ENCODE measurements at places on chromosomes 12 and 14.
A peak's percentile ranks its signal among the peaks of the same experiment; 100 is the strongest.

DNA sequence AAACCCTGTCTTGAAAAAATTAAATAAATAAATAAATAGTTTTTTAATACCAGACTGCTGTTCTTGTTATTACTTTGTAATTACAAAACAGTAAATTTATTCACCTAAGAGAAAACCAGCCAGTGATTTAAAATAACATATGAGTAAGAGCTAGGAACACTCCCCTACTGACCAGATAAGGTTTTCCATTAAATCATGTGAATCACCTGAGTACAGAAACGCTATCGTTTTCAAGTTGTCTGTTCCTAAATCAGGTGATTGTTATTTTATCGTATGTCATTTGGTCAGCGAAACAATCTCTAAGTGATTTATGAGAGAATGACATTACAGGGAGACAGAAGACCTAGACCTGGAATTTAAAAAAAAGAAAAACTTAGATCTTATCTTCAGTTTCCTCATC is 47.3 kb downstream of the RPS29 start:
- no peak for DNase-seq

DNA sequence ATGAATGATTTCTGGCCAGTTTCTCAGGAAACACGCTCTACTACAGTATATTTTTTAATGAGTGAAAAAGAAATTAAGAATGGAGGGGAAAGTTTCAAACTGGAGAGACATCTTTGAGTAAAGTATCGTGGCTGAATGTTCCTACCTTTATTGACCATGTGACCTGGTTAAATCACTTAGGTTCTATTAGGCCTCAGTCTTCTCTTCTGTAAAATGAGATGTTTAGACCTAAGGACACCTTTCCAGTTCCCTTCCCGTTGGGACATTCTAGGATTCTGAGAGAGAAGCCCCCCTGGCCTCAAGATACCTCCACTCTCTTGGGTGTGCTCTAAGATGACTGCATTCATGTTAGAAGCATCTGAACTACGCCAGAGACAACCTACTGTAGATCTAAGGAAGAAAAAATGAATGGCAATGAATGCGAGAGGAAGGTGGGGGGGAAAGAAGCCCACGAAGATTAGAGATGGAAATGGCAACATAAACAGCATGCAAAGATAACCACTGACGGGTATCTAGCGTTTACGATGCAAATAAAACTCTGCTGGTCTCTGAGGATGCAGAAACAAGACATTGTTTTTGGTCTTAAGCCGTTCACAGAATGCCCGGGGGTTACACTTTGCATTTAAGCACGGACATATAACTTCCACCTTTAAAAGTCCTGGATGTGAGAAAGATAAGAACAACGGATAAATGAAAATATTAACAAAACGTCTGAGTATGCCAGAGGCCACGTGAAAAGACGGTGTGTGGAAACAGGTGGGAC is 599 bp upstream of the CPSF6 start:
- no peak for DNase-seq

DNA sequence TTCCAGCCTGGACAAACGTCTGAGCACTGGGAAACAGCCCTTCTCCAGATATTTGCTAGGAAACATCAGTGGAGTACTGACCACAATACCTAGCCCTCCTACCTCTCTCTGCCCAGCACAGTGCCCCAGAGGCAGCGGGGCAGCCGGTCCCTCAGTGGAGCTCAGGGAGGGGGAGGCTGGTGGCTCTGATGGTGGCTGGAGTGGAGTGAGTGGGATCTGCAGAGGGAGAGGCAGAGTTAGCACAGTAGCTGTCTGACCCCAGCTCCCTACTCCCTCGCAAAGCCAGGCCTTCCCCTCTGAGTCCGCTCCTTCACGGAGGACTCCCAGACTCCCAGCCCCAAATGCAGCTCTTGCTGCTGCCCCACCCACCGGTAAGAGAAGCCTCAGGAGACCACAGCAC is 30.0 kb downstream of the NCKAP5L start:
- DNase-seq, result no peak

DNA sequence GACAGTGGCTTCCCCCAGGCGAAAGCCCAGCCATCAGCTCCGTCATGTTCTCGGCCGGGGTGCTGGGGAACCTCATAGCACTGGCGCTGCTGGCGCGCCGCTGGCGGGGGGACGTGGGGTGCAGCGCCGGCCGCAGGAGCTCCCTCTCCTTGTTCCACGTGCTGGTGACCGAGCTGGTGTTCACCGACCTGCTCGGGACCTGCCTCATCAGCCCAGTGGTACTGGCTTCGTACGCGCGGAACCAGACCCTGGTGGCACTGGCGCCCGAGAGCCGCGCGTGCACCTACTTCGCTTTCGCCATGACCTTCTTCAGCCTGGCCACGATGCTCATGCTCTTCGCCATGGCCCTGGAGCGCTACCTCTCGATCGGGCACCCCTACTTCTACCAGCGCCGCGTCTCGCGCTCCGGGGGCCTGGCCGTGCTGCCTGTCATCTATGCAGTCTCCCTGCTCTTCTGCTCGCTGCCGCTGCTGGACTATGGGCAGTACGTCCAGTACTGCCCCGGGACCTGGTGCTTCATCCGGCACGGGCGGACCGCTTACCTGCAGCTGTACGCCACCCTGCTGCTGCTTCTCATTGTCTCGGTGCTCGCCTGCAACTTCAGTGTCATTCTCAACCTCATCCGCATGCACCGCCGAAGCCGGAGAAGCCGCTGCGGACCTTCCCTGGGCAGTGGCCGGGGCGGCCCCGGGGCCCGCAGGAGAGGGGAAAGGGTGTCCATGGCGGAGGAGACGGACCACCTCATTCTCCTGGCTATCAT is 663 bp downstream of the PTGER2 start:
- DNase-seq, result peak; percentile 26

DNA sequence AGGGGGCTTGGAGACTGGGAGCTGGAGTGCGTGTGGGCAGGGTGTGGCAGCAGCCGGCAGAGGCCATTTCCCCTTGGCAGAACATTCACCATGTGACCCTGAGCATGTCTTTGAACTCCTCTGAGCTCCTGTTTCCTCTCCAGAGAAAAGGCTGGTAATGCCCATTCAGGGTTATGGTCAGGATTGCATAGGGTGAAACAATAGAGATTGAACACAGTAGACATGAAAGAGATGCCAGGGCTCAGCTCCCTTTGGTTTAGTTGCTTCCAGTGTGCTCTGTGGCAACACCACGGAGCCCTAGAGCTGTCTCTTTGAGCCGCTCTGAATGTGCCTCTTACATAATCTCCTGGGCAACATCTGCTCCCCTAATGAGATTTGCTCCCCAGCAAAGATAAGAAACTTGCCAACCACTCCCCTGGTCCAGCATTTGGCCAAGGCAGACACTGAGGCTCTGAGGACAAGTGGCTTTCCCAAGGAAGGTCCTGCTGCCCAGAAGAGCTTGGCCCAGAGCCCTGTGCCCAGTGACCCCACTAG is 4.6 kb downstream of the IFI27 start:
- no peak for DNase-seq

DNA sequence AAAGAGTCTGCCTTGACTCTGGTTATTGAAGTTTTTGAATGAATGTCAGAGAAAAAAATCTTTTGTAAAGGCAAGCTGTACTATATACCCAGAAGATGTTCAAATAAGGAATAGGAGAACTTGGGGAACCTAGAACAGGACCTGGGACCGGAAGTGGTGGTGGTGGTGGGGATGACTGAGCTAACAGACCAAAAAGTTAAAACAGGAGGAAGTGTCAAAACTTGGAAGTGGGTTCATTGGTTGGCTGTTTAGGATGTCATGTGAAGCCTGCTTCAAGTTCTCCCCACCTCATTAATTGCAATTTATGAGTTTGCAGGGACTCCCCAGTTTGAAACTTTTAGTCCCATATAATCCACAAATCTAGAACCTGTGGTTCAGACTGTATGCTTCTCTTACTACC is 26.2 kb downstream of the PLXNC1 start:
- DNase-seq, result no peak

- no peak for DNase-seq
Observed at GRCh38 chr12:25962932-25963525, 4.5 kb downstream of the RASSF8 start.

- DNase-seq, result no peak
Observed at GRCh38 chr14:36430662-36431084, 89.4 kb downstream of the NKX2-1 start.

DNA sequence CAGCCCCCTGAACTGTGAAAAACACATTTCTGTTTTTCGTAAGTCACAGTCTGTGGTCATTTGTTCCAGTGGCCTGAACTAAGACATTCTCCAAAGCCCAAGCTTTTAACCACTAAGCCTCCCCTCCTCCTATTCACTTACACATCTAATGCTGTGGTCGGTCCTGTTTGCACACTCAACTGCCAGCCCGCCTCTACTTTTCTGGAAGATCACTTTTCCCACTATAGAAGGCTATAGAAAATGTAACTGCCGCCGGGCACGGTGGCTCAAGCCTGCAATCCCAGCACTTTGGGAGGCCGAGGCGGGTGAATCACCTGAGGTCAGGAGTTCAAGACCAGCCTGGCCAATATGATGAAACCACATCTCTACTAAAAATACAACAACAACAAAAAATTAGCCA is 524.7 kb upstream of the TMEM132C start:
- DNase-seq, result no peak

DNA sequence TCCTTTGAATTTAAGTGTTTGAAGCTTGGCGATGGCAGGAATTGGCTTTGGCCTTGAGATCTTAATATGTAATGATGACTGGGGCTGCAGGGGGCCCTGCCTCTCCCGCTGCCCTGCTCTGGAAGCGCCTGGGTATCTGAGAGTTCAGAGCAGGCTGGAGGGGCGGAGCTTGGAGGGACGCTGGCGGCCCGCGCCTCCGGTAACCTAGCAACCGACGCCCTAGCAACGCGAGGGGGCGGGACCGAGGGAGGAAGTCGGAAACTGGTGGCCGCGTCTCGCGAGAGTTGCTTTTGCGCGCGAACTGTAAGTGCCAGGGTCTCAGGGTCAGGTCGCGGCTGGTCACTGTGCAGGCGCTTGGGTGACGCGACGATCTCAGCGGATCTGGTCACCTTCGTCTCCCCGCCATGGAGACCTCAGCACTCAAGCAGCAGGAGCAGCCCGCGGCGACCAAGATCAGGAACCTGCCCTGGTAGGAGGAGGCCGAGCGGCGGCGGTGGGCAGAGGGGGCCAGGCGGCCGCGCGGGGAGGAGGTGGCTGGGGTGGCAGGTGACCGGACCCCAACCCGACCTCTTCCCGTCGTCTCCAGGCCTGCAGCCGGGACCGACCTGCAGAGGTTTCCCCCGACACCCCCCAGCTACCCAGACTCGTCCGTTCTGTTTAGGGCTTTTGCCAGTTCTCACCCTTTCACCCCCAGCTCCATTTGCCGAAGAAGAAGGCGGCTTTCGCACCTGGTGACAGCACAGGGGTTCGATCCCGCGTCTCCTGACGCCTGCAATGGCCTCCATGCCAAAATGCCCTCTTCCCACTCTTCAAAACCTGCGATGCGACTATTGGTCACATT is at the start of gene RFC5:
Gene RFC5 (plus strand): TSS at position 280 of the 841 bp plus-strand sequence. CDS start 125 bp downstream, at position 405.
- DNase-seq, result peak; percentile 99

DNA sequence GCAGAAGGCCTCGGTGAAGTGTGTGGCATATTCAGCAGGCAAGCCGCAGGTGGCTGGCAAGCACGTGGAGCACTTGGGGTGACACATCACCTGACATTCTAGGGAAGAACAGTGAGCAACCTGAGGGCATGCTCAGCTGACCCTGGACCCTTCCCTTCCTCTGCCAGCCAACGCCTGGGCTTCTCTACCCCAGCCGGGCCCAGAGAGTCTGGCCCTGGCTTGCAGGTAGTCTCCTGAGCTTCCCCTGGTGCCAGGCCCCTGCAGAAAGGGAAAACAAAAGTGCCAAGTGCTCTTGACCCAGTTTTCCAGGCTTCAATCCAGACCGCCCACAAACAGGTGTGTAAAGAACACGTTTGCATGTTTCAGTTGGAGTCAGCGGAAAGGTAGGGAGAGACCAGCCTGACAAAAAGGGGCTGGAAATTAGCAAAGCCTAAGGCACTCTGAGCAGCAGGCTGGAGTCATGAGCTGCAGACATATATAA is 45.7 kb downstream of the PRKAB1 start:
- DNase-seq, result no peak

GRCh38 chr12:91382081-91382543 is 199.5 kb upstream of the DCN start:
- DNase-seq, result peak; percentile 90

Data from endothelial cell (in vitro differentiated cells).